ENCODE measurements at places on chromosomes 11 and 22.

- DNase-seq, result no peak
These were observed 6.3 kb upstream of the KCNJ5 start for GRCh38 chr11:128884703-128885338.

DNA sequence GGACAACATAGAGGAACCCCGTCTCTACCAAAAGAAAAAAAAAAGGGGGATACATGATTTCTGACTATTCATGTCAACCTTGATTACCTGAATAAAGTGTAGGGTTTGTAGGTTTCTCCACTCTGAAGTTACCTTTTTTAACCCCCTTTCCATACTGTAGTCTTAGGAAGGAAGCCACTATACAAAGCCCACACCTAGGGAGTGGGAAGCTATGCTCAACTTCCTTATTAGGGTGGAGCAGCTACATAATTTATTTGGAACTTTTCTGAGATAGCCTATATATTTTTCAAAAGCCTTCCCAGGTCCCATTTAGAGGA is 582 bp upstream of the ATP6V1E1 start:
- DNase-seq, result no peak

DNA sequence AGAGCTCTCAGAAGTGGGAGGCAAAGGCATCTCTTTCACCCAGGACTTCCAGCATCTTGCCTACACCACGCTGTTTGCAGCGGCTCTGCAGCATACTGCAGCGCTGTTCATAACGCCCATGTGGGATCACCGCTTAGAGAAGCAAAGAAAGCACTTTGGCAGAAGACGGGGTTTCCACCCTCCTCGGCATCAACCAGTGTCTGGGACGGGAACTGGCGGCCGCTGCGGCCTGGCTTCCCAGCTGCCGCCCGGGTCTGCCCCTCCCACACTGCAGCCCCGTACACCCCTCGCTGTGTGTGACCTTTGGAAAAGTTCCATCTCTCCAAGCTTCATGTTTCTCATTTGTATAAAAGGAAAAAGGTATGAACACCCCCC is 545 bp upstream of the TIRAP start:
- DNase-seq, result no peak

GRCh38 chr11:20415432-20415831 is 27.9 kb downstream of the PRMT3 start:
- DNase-seq, result no peak

- no peak for DNase-seq
These were observed 162.7 kb downstream of the BARX2 start for GRCh38 chr11:129538323-129538722.

DNA sequence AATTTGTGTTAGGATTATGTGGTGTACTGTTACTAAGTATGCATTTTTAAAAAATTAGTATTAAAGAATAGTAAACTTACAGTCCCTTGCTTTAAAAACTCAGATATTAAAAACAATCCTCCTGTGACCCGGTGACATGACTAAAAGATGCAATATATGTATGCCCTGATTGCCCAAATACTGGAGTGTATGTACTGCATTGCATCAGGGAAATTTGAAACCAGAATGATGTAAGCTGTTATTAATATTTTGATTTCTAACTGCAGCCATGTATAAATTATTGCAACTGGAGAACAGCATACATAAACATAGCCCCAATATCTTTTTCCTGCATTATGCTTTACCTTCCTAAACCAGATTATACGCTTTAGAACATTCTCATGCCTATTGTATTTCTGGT is 3.7 kb upstream of the HSPA8 start:
- no peak for DNase-seq

- DNase-seq, result no peak
These were observed 35.1 kb upstream of the FJX1 start for GRCh38 chr11:35583126-35583525.

GRCh38 chr11:106446955-106447354 is 369.5 kb downstream of the AASDHPPT start:
- DNase-seq, result no peak

DNA sequence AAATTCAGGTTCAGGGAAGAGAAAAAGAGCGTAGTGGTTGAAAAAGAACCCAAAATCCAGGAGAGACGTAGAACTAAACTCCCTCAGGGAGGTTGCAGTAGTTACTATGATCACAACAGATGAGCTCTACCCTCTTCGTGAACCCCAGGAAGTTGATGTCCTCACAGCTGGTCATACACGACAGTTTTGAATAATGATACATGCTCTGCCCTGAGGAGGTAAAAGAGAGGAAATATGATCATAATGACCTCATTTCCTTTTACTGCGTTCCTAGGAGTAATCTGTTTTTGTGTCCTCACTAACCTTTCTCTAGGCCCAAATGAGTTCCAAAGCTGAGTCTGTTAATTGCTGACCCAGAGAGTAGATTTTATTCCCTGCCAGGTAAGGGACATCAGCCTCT is 1.3 kb downstream of the PATE2 start:
- DNase-seq, result no peak

- no peak for DNase-seq
These were observed 3.2 kb downstream of the LINC01488 start for GRCh38 chr11:69484427-69485259.

DNA sequence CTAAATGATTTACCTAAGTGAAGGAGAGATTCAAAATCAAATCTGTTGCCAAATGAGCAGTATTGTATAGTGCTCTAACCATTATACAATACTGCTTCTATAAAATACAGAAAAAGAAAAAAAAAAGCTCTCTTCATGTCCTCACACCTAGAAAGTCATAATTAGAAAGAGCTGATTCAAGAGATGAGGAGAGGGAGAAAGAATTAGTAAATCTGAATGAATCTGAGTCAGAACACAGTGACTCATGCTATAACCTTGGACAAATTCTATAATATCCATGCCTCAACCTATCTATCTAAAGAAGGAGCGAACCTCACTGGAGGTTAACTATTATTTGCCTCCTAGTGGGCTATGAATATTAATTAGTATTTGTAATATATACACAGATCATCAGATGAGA is 29.4 kb downstream of the AMBRA1 start:
- DNase-seq, result no peak

DNA sequence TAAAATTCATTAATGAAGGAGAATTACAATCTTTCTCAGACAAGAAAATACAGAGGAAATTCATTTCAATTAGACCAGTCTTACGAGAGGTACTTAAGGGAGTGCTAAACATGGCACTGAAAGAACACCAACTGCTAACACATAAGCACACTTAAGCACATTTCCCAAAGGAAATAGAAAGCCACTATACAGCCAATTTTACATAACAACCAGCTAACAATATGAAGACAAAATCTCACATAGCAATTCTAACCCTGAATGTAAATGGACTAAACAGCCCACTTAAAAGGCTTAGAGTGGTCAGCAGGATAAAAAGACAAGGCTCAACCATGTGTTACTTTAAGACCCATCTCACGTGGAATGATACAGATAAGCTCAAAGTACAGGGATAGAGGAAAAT is 339.5 kb upstream of the LUZP2 start:
- DNase-seq, result no peak

GRCh38 chr22:46750530-46750800 is 12.0 kb upstream of the TBC1D22A start:
- no peak for DNase-seq

DNA sequence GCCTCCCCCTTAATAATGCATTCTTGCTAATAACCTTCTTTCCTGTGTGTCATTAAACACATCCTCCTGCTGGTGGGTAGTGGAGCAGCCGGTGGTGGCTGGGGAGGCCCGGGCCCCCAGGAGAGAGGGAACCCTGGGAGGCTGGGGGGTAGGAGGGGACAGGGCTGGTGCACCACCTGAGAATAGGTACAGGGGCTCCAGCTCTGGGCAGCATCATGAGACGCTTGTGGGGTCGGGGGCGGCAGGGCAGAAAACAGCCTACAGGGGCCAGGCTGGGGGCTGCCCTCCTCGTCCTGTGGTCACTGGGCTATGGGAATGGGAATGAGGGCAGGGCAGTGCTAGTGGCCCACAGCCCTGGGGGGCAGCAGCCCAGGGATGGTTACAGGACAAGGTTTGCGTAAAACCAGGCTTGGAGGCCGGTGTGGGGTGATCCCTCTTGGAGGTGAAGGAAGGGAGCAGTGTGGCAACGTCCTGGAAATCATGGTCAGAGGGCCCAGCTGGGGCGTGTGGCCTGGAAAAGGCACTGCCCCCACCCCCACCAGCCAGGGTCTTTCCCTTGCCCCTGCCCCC is 18.5 kb upstream of the CCDC188 start:
- no peak for DNase-seq

DNA sequence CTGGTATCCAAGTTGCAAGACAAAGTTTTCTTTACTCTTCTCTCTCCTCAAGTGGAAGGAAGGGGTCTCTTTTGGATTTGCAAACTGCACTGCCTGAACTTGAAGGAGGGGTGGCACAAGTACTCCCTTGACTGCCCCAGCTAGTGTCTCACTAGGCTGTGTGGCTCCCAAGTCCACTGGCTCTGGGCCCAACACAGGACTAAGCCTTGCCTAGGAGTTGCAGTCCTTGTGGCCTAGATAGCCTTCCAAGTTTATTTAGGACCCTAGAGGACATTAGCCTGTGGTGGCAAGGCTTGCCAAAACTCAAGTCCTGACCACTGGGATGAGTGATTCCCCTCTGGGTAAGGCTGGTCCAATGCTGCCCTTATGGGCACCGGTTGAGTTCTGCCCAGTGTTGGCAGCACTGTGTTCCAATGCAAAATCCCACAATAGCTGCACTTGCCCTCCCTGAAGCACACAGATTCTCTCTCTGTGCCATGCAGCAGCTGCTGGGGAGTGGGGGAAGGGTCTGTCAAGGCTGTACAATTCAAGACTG is 10.2 kb upstream of the WEE1 start:
- no peak for DNase-seq

DNA sequence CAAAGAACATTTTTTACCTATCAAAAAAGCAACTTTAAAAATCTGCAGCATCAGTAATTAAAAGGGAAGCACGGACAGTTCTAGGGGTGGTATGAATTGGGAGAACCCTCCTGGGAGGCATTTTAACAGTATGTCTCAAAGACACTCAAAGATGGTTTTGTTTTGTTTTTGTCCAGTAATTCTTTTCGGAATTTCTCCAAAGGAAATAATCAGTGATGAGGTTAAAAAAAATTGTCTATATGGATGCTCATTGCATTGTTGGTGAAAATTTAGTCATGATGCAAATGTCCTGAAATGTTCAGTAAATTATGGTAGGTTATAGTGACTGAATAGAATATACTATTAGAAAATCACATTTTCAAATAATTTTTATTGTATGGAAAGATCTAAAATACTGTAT is 115.1 kb downstream of the ATXN10 start:
- no peak for DNase-seq

DNA sequence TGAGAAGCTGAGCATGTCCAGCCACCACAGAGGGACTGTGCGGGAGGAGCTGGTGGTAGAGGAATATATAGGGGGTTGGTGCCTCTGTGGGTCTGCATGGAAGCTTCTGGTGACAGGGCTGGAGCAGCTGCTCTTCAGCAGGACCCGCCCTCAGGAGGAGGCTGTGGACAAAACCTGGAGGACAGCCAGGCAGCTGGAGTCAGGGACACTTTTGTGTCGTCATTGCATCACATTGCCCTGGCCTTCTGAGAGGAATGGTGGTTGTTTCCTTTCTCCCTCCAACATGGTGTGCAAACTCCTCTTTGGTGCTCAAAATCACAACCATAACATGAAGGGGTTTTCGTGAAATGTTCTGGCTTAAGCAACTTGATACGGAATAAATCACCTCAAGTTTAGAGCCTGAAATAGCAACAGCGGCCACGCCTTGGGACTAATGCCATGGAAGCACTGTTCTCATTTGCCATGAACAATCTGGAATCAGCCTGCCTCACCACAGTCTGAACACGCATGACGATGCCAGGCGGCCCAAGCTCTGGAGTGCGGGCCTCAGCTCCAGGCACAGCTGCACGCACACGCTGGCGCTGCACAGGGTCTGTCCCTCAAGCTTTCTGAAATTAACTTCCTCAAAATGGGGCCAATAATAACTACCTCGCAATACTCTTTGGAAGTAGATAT is 17.1 kb upstream of the CSRP3 start:
- DNase-seq, result no peak

DNA sequence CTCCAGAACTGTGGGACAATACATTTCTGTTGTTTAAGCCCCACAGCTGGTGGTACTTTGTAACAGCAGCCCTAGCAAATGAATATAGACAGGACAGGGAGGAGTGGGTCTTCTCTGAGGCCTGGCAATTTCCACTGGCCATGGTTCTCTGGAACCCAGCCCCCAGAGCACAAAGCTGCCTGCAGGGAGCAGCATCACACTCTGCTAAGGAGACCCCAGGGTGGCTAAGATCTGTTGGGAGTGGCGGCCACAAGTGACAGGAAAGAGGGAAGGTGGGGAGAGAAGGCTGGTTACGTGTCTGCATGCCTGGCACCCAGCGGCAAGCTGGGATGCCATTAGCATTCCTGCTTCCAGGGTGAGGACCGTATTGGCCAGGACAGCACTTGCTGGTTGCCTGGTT is 211.9 kb downstream of the ST3GAL4 start:
- DNase-seq, result no peak

DNA sequence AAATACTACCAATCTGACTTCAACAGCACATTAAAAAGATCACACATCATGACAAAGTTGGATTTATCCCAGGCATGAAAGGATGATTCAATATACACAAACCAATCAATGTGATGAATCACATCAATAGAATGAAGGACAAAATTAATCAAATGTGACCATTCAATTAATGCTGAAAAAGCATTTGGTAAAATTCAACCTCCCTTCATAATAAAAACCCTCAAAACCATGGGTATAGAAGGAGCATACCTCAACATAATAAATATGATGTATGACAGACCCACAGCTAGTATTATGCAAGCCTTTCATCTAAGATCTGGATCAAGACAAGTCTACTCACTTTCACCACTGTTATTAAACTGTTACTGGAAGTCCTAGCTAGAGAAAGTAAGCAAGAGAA is 921.7 kb upstream of the RAG2 start:
- DNase-seq, result no peak

GRCh38 chr11:111148953-111149352 is 96.6 kb upstream of the POU2AF2 start:
- no peak for DNase-seq

DNA sequence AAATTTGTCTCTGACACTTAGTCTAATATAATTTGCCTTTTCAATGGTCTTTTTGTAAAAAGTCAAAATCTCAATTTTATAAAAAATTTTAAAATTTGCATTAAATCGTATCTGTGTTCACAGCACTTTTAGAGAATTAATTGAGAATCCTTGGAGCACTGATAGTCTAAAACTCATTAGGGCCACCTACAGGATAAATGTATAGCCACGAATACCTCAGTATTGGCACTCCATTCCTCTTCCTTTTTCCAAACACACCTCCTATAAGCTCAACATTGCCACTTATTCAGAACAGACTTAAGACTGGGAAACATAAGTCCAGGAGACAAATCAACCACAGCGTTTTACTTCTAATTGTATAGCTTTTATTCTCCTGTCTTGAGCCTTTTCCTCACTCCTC is 776.0 kb upstream of the ARHGAP42 start:
- DNase-seq, result no peak

- DNase-seq, result no peak
These were observed 15.7 kb upstream of the ANO5 start for GRCh38 chr11:22177186-22177585.

- no peak for DNase-seq
These were observed 14.2 kb downstream of the SAAL1 start for GRCh38 chr11:18091731-18092130.

GRCh38 chr11:114386545-114386944 is 13.8 kb downstream of the C11orf71 start:
- DNase-seq, result no peak

GRCh38 chr11:106159836-106160235 is 82.4 kb downstream of the AASDHPPT start:
- no peak for DNase-seq

Measured in HTR-8/SVneo (cell line).